ENCODE measurements at places on chromosomes 7 and 10. TPM values are rescaled to one million over a fixed set of nuclear protein-coding genes. Genes with fewer than 3 reads are reported as not detected.

DNA sequence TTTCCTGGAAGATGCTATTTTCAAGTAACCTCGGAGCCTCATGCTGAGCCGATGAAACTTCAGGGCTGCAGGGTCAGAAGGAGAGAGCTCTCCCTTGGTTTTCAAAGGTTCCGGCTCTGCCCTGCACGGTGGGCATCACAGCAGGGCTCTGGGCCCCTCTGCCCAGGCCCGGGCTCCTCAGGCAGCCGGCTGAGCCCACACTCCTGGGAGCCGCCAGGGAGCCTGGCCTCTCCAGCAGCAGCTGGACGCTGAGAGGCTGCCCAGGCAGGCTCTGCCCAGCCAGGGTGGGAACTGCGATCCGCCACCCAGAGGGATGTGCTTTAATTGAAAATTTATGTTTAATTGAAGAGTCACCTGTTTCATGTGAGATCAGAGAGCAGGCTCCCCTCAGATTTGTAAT, 97.5 kb upstream of the MGMT start:
- DNase-seq: no peak
- H3K27me3 ChIP-seq: no peaks in the 10 kb centered on the region
- H3K36me3 ChIP-seq: no peaks in the 10 kb centered on the region
- no peaks in the 10 kb centered on the region for H3K4me1 ChIP-seq

DNA sequence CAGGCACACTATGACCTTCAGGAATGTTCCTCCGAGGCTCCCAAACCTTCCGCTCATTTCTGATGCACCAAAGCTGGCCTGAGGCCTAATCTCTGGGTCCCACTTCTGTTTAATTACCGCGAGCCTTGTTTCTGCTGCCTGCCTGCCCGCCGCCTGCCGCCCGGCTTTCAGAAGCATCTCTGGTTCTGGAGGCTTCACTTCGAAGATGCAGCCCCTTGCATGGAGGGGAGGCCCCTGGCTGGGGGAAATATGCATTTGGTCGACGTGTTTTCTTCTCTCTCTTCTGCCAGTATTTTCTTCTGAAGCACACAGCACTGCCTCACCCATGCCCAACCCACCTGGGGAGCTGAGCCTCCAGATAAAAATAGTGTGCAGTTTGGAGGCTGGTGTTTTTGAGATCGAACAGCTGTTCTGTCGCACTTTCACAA, 166.9 kb downstream of the PAXIP1 start:
- no peaks in the 10 kb centered on the region for H3K4me1 ChIP-seq
- H3K27me3 ChIP-seq: no peaks in the 10 kb centered on the region
- no peak overlapping the region for H3K27ac ChIP-seq
- H3K4me3 ChIP-seq: no peak overlapping the region
- no peaks in the 10 kb centered on the region for H3K36me3 ChIP-seq

DNA sequence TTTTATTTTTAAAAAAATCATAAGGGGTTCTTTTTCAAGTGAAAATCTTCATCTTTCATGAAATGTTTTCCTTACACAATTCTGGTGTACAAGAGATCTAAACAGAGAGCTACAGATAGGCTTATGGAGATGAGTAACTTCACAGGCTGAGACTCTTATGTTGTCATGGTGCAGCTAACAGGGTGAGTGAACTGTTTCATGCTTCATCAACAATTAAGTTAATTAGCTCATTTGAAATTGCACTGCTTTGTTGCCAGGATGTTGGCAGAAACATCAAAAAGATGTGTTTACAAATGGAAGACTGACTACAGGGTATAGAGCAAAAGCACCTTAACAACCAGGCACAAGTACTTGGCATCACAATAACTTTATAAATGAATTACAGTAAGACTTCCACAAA, 230.8 kb downstream of the FOXP2 start:
- no peaks in the 10 kb centered on the region for H3K36me3 ChIP-seq
- DNase-seq: no peak
- H3K4me1 ChIP-seq: peaks cover 3% of the 10 kb centered on the region
- H3K4me3 ChIP-seq: no peak overlapping the region

- no peaks in the 10 kb centered on the region for H3K27me3 ChIP-seq
- H3K36me3 ChIP-seq: no peaks in the 10 kb centered on the region
- no peak overlapping the region for H3K4me3 ChIP-seq
- DNase-seq: no peak
- no peak overlapping the region for H3K27ac ChIP-seq
- no peaks in the 10 kb centered on the region for H3K4me1 ChIP-seq
Observed at GRCh38 chr10:127090138-127090537, 106.3 kb downstream of the INSYN2A start.

DNA sequence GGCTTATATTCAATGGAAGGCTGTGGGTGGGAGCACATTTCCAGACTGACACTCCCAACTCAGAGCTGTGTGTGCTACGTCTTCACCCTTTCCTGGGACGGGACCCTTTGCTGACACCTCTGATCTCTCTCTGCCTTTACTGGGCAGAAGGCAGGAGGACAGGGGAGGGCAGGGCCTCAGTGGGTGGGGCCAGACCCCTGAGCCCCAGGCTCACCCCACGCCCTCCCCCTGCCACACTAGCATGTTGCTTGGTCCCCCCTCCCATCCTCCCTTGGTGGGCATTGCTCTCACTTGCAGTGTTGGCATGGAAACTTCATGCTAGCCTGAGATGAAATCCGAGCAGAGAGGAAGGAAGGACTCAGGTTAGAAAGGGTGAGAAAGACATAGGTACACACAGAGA, 18.4 kb downstream of the TMEM273 start:
- H3K27me3 ChIP-seq: no peaks in the 10 kb centered on the region
- H3K36me3 ChIP-seq: no peaks in the 10 kb centered on the region
- H3K4me3 ChIP-seq: no peak overlapping the region
- no peak overlapping the region for H3K27ac ChIP-seq
- peak; percentile 17 for DNase-seq

- H3K27me3 ChIP-seq: no peaks in the 10 kb centered on the region
- no peak overlapping the region for H3K27ac ChIP-seq
- H3K4me1 ChIP-seq: no peaks in the 10 kb centered on the region
- H3K36me3 ChIP-seq: no peaks in the 10 kb centered on the region
Observed at GRCh38 chr10:34063592-34063991, 729.1 kb upstream of the NRP1 start.

DNA sequence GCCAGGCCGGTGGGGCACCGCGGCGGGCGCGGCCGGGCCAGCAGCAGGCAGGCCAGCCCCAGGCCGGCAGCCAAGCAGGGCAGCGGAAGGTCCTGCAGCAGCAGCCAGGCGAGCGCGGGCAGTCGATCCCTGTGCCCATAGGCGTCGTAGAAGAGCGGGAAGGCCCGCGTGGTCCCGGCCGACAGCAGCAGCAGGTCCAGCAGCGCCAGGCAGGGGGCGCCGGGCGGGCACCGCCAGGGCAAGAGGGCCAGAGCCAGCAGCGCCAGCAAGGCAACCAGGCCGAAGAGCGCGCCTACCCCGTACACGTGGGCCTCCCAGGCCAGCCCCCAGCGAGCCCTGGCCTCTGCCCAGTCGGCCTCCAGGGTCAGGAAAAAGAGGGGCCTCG, 8.4 kb upstream of the RBM28 start:
- H3K27me3 ChIP-seq: peaks cover 71% of the 10 kb centered on the region
- H3K36me3 ChIP-seq: peaks cover 6% of the 10 kb centered on the region
- peaks cover 2% of the 10 kb centered on the region for H3K4me1 ChIP-seq
- no peak overlapping the region for H3K27ac ChIP-seq

DNA sequence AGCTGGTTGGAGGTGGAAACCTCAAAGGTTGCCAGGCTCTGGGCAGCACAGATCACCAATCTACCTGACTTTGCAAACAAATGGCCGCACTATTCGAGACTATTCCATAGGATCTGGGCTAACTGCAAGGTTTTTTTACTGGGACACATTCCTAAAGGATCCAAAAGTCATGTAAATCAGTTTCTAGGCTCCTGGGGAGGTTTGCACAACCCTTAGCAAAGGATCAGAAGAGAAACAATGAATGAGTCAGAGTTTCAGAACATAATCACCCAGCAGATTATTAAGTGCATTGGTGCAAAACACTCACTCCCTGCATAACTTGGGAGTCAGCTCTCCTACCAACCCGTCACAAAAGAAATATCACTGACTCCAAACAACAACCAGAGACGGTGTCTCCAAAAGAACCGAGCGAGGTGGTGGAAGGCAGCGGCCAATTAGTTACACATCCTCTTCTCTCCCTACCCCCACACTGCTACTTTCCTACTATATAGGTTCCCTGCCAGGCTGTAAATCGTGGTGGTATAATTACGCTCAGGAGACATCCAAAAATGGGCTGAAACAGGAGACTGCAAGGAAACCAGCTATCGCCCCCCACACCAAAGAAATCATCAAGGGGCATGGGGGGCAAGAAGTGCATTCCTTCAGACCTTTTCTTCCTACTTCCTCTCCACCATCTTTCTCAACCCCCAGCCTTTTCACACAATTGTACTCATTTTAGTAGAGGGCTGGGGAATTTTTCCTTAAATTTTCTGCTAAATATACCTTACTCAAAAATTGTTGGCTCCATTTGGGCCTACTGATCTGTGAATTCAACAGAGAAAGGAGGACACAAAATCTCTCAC, 3.2 kb downstream of the UBE2H start:
- peak overlapping the region; percentile 70 for H3K4me3 ChIP-seq
- no peaks in the 10 kb centered on the region for H3K36me3 ChIP-seq
- DNase-seq: no peak
- peaks cover 7% of the 10 kb centered on the region for H3K4me1 ChIP-seq
- H3K27me3 ChIP-seq: no peaks in the 10 kb centered on the region

- peaks cover 2% of the 10 kb centered on the region for H3K36me3 ChIP-seq
- no peak overlapping the region for H3K4me3 ChIP-seq
- no peaks in the 10 kb centered on the region for H3K4me1 ChIP-seq
- H3K27ac ChIP-seq: no peak overlapping the region
- H3K27me3 ChIP-seq: no peaks in the 10 kb centered on the region
- no peak for DNase-seq
Observed at GRCh38 chr10:59702347-59702746, 7.3 kb downstream of the SLC16A9 start.

DNA sequence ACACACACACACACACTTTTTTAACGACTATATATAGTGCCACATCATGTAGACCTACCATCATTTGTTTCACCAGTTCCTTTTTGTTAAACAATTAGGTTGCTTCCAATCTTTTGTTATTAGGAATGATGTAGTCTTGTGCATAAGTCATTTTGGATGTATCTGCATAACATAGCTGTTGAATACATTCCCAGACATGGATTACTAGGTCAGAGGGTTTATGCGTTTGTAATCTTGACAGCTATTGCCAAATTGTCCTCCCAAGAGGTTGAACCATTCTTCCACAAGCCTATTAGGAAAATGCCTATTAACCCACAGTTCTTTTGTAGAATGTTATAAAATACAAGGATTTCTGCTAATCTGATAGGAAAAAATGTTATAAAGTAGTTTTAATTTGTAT, 87.3 kb downstream of the PALS2 start:
- no peaks in the 10 kb centered on the region for H3K27me3 ChIP-seq
- DNase-seq: no peak
- no peaks in the 10 kb centered on the region for H3K36me3 ChIP-seq
- no peaks in the 10 kb centered on the region for H3K4me1 ChIP-seq
- no peak overlapping the region for H3K4me3 ChIP-seq

- no peaks in the 10 kb centered on the region for H3K36me3 ChIP-seq
- H3K4me3 ChIP-seq: no peak overlapping the region
- H3K27me3 ChIP-seq: no peaks in the 10 kb centered on the region
- H3K4me1 ChIP-seq: no peaks in the 10 kb centered on the region
- no peak overlapping the region for H3K27ac ChIP-seq
- no peak for DNase-seq
Observed at GRCh38 chr7:13742811-13743210, 246.7 kb downstream of the ETV1 start.

GRCh38 chr10:637771-638195, 51.7 kb downstream of the DIP2C start:
- no peak overlapping the region for H3K4me3 ChIP-seq
- no peaks in the 10 kb centered on the region for H3K27me3 ChIP-seq
- H3K4me1 ChIP-seq: peaks cover 4% of the 10 kb centered on the region
- DNase-seq: no peak
- H3K27ac ChIP-seq: no peak overlapping the region

DNA sequence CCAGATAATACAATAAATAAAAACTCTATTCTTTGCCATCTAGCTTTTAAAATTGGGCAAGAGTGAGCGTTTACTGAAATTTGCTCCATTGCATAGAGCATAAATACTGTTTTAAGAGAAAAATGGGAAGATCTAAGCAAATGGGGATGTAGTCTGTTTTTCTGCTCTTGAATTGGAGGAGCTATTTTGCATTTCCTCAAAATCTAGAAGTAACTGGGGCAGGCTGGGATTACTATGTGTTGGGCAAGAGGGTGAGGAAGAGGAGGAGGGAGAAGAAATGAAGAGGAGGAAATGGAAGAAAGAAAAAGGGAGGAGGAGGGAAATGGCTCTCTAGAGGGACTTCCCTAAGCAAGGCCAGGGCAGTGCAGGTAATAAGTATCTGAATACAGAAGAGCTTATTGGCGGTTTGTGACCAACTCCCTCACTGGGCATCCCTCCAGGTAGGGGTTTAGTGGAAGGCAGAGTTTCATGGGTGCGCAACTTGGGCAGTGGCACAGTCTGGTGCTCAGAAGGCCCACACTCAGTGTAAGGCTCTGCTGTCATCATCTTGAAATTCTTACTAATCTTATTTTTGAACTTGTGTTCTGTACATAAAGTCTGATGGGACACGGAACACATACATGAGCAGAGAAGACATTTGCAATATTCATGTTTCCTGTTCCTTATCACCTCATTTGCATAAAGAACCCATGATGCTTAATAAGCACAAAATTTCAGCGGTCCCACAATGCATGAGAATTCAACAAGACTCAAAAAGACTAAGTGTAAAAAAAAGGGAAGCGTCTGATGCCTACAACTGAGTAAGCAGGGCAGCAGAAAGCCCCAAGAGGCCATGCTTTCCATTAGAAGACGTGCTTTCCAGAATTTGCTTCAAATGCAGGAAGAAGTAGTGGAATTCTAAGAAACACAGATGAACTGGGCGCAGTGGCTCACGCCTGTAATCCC, 116.9 kb downstream of the EVX1 start:
- H3K4me3 ChIP-seq: no peak overlapping the region
- DNase-seq: no peak
- H3K36me3 ChIP-seq: no peaks in the 10 kb centered on the region

GRCh38 chr10:75283078-75283670, 47.4 kb upstream of the COMTD1 start:
- peaks cover 7% of the 10 kb centered on the region for H3K4me1 ChIP-seq
- H3K36me3 ChIP-seq: no peaks in the 10 kb centered on the region
- peak overlapping the region; percentile 61 for H3K4me3 ChIP-seq
- peaks cover 3% of the 10 kb centered on the region for H3K27me3 ChIP-seq
- DNase-seq: no peak
- H3K27ac ChIP-seq: no peak overlapping the region

DNA sequence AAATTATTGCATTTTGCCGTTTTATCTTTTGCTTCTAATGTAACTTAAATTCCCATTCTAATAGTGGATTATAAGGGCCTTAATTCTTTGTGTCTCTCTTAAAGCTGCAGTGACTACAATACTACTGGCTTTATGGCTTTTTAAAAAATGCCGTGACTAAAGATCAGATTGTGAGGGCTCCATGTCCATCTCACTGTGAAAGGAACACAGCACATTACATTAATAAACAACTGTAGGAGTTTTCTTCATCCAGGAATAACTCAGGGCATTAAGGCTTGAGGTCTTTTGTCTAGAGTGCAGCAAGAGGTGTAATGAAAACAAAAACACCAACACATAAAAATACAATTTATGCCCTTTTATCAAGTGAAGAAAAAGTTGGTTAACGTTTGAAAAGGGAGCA, 205.3 kb downstream of the SKAP2 start:
- no peak overlapping the region for H3K4me3 ChIP-seq
- peaks cover 17% of the 10 kb centered on the region for H3K4me1 ChIP-seq
- no peaks in the 10 kb centered on the region for H3K27me3 ChIP-seq

GRCh38 chr7:140439359-140439758, 35.5 kb downstream of the RAB19 start:
- H3K36me3 ChIP-seq: no peaks in the 10 kb centered on the region
- no peaks in the 10 kb centered on the region for H3K4me1 ChIP-seq
- H3K27me3 ChIP-seq: no peaks in the 10 kb centered on the region
- H3K4me3 ChIP-seq: no peak overlapping the region

The OR13A1 gene
- not detected for total RNA-seq

The ITPRID1 gene
- total RNA-seq: 0.13 TPM

The FAM25G gene
- not detected for total RNA-seq

The FXYD4 gene
- total RNA-seq: not detected

The RET gene
- total RNA-seq: 8.4 TPM

The PPP1R3C gene
- total RNA-seq: 1.7 TPM
